ENCODE measurements at places on chromosomes 13 and 19.
A peak's percentile ranks its signal among the peaks of the same experiment; 100 is the strongest.

GRCh38 chr13:28041031-28041461 is 52.6 kb upstream of the URAD start:
- DNase-seq, result no peak

DNA sequence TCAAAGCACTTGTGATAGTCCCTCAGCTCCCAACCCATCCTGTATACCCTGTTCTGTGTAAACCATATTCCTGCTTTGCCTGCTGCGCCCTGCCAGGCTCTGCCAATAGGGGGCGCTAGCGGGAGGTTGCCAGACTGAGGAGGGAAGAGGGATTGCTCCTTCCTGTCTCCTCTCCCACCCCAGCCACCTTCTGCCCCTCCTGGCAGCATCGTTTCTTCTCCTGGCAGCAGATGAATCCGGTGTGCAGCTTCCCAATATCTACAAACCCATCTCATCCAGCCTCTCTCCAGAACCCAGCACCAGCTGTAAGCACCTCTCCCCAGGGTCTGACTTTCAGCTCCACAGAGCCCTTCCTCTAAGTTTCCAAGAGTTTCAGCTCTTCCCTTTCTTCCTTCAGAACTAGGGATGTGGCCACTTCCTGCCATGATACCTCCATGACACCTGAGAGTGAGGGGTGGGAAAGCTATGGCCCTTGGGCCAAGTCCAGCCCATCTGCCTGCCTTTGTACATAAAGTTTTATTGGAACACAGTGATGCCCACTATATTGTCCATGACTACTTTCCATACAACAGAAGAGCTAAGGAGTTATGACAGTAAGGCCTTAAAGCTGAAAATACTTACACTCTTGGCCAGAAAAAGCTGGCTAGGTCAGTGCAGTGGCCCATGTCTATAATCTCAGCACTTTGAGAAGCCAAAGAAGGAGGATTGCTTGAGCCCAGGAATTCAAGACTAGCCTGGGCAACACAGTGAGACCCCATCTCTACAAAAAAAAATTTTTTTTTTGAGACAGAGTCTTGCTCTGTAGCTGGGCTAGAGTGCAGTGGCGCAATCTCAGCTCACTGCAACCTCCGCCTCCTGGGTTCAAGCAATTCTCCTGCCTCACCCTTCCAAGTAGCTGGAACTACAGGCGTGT is 34.5 kb upstream of the ATP1A3 start:
- DNase-seq, result no peak

- DNase-seq, result no peak
Observed at GRCh38 chr13:101291206-101291605, 125.1 kb downstream of the NALCN start.

- no peak for DNase-seq
Observed at GRCh38 chr13:28043224-28043623, 54.7 kb upstream of the URAD start.

GRCh38 chr19:558770-559439 is 13.5 kb upstream of the BSG start:
- no peak for DNase-seq

GRCh38 chr13:106329941-106330340 is 205.5 kb downstream of the EFNB2 start:
- DNase-seq, result no peak

DNA sequence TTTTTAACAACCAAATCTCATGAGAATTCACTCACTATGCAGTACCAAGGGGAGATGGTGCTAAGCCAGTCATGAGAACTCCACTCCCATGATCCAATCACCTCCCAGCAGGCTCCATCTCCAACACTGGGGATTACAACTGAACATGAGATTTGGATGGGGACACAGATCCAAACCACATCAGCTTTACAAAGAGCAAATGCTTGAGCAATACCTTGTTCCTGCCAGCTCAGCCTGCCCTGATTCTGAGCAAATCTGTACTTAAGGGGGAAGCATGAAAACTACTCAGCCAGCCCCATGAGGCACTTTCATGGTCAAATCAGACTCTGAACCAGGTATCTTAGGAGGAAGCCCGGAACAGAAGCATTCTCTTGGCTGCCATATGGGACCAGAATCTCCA is 259.9 kb downstream of the TBC1D4 start:
- no peak for DNase-seq

- no peak for DNase-seq
Observed at GRCh38 chr13:110045919-110046318, 259.5 kb upstream of the IRS2 start.

GRCh38 chr13:85194482-85194881 is 604.7 kb downstream of the SLITRK6 start:
- no peak for DNase-seq

GRCh38 chr13:20101467-20102316 is 59.2 kb downstream of the GJA3 start:
- no peak for DNase-seq

GRCh38 chr19:19420570-19421298 is 15.3 kb downstream of the GATAD2A start:
- no peak for DNase-seq

DNA sequence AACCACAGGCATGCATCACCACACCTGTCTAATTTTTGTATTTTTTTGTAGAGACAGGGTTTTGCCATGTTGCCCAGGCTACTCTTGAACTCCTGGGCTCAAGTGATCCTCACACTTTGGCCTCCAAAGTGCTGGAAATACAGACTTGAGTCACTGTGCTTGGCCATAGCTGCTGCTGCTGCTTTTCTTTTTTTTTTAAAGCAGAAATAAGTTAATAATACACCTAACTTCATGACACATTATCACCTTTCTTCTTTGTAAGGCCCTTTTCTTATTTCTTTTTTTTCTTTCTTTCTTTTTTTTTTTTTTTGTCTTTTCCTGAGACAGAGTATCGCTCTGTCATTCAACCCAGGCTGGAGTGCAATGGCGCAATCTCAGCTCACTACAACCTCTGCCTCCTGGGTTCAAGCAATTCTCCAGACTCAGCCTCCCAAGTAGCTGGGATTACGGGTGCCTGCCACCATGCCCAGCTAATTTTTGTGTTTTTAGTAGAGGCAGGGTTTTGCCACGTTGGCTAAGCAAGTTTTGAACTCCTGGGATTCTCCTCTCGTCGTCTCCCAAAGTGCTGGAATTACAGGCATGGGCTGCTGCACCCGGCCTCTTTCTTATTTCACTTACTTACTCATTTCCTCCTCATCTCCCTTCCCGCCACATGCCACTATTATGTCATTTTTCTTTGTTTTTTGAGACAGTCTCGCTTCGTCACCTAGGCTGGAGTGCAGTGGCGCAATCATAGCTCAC is 8.7 kb downstream of the SHKBP1 start:
- no peak for DNase-seq

GRCh38 chr19:5789886-5790558 is 941 bp downstream of the DUS3L start:
- DNase-seq, result peak; percentile 59

DNA sequence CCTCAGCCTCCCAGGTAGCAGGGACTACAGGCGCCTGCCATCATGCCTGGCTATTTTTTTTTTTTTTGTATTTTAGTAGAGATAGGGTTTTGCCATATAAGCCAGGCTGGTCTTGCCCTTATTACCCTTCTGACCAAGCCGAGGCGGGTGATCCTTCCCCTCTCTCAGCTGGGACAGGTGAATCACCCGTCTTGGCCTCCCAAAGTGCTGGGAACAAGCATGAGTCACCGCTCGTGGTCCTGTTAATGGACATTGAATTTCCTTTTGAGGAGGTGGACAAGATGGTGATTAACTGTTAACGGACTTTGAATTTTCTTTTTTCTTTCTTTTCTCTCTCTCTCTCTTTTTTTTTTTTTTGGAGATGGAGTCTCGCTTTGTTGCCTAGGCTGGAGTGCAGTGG is 10.6 kb downstream of the CD70 start:
- DNase-seq, result peak; percentile 80

- DNase-seq, result peak; percentile 88
Observed at GRCh38 chr19:14476673-14477401, 1.7 kb upstream of the PTGER1 start.

- no peak for DNase-seq
Observed at GRCh38 chr13:42807241-42807640, 25.9 kb downstream of the FAM216B start.

DNA sequence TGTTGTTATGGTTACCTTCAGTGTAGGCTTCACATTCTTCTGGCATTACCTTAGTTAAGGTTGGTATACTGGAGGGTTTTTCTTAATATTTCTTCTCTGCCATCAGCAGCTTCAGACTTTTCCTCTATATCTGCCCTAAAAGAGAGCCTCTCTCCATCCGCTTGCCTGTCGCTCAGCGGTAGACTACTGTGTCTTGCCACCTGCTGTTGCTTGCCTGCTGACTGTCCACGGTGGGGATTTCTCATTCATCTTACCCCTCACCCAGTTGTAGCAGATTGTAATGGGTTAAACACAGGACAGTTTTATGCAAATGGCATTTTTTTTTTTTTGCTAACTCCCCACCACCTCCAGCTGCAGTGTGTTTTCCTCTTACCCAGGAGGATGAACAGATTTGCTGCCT is 577.2 kb downstream of the SLITRK5 start:
- DNase-seq, result no peak

DNA sequence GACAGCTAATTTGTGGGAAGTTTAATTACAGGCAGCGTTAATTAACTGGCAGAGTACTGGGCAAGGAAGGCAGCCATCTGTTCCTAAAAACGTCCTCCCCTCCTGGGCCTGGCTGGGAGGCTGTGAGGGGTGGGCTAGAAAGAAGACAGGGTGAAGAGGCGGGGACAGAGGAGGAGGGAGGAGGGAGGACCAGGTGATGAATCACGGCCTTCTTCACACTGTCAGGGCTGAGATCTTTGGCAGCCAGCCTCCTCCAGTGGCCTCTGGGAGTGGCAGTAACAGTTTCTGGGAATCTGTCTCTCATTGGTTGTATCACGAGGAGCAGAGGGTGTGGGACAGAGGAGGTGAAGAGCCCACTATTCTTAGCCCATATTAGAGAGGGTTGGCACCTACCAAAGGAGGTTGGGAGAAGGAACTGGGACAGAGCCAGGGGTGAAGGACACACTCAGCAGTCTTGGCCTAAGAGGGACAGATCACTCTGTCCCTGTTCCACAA is 9.6 kb upstream of the ZNRF4 start:
- DNase-seq, result peak; percentile 26

DNA sequence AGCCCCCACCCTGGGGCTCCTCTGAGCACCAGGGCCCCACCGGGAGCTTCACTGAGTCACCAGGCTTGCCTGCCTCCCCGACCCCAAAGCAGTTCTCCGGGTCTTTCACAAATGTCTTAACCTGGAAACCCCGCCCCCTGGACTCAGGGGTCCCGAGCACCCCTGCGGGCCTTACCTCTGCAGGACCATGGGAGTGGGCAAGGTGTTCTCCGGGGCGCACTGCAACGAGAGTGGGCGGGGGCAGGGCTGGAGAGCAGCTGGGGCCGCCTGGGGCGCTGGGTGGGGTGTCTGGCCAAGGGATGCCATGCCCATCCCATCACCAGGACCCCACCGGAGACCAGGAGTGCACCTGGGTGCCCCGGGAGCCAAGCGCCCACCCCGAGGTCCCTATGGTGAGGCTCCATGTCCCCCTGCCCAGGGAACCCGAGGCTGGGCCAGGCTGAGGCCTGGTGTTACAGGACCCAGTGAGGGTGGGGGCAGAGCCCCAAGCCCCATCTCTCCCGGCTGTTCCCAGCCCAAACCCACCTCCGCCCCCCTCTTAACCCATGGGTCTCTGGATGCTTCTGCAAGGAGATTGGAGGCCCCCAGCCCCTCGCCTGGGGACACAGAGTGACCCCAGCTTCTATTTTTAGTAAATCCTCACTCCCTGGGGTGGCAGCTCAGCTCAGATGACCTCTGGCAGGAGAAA is 10.9 kb downstream of the MKNK2 start:
- DNase-seq, result no peak

DNA sequence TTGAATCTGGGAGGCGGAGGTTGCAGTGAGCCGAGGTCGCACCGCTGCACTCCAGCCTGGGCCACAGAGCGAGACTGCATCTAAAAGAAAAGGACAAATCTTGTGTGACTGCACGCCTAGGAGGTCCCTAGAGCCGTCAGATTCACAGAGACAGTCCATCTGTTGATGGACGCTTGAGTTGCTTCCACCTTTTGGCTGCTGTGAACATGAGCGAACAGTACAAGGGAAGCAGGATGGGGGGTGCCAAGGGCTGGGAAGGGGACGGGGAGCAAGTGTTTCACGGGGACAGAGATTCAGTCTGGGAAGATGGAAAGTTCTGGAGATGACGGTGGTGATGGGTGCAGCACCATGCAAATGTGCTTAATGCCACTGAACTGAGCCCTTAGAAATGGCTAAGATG is 78.7 kb downstream of the GNG7 start:
- no peak for DNase-seq

DNA sequence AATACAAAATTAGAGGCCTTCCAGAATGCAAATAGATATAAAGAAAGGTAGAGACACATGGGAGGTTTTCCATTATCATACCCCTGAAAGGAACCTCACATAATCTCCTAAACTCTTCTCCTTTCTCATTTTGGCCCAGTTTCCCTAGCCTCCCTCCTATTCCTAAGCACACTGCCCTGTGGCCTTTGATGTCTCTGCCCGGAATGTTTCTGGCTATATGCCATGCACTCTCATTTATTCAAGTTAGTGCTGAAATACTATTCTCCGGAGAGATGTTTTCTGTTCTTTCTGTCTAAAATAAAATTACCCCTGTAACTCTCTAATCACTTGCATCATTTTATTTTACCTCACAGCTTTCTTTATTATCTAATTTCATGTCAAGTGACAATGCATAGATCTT is 1287.7 kb downstream of the SLITRK5 start:
- no peak for DNase-seq

DNA sequence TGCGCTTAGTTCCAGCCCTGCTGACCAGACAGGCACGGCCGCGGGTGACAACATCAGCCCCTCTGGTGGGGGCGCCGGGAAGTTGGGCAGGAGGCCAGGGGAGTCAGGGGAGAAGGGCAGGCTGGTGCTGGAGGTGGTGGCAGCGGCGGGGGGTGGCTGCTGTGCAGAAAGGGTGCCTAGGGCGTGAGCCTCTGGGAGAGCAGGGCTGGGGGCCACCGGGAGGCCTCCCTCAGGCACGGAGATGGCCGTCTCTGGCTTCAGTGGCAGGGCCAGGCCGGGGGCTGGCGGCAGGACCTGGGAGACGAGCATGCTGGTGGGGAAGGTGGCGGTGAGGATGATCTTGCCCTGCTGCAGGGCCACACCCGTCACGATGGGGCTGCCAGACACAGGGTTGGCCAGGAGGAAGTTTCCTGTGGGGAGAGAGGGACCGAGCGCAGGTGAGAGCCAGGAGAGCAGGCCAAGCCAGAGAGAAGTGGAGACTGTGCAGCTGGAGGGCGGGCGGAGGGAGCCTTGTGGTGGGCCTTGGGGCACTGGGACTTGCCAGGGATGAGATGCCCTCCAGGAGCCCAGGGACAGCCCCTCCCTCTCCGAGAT is 3.3 kb downstream of the SIX5 start:
- no peak for DNase-seq

DNA sequence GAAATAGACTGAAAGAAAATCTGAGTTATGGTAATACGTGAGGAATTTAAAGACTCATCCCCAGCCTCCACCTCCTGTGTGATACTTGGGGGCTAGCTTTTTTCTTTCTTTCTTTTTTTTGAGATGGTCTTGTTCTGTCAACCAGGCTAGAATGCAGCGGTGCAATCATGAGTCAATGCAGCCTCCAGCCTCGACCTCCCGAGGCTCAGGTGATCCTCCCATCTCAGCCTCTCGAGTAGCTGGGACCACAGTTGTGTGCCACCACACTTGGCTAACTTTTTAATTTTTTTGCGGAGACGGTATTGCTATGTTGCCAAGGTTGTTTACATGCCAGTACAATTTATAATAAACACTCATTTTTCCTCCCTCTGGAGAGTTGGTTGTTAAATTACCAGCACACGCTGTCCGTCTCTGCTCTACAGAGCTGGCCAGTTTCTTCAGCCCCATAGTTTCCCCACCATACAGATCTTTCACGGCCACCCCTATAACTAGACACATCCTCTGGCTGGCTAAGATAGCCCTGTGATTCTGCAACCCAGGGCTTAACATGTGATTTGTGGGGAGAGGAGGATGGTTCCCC is 4.8 kb downstream of the TNFSF9 start:
- DNase-seq, result no peak
